ENCODE measurements at places on chromosomes 6 and 20.
A peak's percentile ranks its signal among the peaks of the same experiment; 100 is the strongest.

DNA sequence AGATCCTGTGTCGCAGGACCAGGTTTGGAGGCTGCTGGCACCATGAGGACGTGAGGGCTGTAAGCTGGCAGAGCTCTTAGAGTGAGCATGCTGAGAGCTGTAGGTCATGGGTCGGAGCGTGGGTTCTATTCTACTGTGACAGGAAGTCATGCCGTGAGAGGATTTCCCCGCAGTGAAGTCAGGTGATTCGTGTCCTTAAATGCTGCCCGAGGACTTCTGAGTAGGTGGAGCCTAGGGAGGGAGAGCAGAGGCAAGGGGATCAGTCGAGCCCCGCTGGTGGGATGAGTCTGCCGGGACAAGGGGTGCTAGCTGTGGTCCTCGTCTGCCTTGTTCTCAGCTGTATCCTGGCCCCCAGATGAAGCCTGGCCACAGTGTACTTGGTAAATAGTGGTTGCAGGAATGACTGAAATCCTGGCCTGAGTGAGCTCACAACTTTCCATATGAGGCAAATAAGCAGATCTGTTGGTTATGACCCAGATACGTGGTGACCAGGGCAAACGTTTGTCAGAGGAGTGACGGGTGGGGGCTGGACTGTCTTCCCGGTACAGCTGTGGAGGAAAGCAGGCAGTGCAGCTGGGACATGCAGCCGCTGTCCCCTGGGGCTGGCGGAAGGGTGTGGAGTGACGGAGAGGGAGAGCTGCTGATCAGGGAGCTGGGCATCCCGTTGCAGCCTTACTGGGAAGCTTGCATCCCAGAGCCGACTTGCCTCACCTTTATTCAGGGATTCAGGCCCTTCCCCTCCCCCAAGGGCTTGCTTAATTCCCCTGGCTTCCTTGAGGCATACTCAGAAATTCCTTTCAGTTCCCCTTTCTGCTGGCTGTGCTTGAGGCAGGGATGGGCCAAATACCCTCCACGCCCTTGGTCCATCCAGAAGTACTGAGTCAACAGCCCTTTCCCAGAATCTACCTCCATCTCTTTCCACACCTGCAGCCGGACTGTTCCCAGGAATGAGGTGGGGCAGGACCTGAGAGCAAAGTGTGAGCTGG lies 250.9 kb upstream of the RREB1 start:
- DNase-seq: peak; percentile 83

DNA sequence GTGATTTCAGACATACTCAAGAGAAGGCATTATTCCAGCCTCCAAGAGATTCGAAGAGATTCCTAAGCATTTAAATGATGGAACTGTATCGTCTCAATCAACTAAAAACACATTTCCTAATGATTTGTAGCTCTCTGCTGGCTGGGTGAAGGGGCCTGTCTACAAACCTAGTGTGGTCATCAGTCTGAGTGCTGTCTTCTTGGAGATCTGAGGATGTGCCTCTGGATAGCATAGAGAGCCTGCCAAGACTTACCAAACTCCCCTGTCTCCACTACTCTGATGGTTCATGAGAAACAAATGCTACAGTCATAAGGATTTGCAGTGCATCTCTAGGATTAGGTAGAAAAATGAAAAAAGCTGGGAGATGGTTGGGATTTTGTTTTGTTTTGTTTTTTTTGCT lies 176.9 kb upstream of the CITED2 start:
- no peak for DNase-seq

DNA sequence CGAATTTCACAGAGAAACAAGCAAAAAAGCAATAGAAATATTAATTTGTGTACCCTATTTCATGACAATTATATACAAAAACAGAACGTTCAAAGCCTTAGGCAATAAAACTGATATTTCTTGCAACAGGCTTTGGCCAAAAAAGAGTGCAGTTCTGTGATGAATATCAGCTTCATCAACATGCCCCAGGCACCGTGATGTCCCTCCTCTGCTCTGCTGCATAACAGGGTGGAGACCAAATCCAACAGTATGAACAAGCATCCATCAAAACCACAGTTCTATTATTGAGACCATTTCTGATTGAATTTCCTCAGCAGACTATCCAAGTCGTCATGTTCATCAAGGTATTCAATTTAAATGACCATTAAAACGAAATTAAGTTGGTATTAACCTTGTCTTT lies 722.6 kb upstream of the NRSN1 start:
- DNase-seq: no peak

DNA sequence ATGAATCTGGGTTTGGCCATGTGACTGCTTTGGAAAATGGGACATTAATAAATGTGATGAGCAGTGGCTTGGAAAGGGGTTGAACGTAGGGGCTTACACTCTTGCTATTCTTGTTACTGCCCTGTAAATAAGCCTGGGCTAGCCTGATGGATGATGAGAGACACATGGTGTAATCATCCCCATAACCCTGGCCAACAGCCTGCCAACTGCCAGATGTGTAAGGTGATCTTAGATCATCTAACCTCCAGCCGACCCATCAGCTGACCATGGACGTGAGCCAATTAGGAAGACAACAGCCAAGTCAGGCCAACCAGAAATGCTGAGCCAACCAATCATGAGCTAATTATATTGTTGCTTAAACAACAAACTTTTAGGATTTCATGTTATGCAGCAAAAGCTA lies 25.2 kb downstream of the FBXO30 start:
- DNase-seq: no peak

Data from posterior vena cava (tissue), 2 donors.